ENCODE measurements at places on chromosomes 4 and X. TPM values are rescaled to one million over a fixed set of nuclear protein-coding genes. Genes with fewer than 3 reads are reported as not detected.

Gene SUPT20HL1
- not detected for total RNA-seq

Gene FANCB
- total RNA-seq, result 10.0 TPM

DNA sequence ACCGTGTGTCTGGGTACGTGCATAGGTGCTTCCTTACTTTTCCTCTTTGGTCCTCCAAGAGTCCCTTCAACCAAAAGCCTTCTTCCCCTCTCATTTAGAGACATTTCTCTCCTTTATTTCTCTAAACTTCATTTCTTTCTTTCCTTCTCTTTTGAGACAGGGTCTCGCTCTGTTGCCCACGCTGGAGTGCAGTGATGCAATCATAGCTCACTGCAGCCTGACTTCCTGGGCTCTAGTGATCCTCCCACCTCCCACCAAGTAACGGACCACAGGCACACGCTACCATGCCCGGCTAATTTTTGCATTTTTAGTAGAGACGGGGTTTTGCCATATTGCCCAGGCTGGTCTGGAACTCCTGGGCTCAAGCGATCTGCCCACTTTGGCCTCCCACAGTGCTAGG is 42.2 kb downstream of the ACOX3 start:
- DNase-seq, result no peak

Gene TREX2
- 1.2 TPM for total RNA-seq
